Caco-2 (cell line): ENCODE measurements at places on chromosomes 1 and 21. TPM values are rescaled to one million over a fixed set of nuclear protein-coding genes. Genes with fewer than 3 reads are reported as not detected.
A peak's percentile ranks its signal among the peaks of the same experiment; 100 is the strongest.

DNA sequence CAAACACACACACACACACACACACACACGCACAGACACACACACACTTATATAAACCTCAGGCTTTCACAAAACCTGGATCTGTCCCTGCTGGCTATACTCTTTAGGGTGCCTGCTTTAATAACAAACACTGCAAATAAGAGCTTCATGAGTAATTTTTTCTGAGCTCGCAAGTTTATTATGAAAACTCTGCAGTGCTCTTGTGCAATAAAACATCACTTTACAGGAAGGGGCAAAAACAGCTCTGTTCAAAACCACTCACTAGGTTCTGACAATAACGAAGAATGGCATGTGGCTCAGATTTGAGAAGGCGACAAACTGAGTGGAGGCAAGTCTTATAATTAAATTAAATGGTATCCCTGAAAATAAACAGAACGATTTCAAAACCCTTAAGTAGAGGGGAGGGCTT is 42.6 kb upstream of the CTPS1 start:
- DNase-seq = no peak
- no peaks in the 10 kb centered on the region for H3K27me3 ChIP-seq
- H3K4me1 ChIP-seq = peaks cover 7% of the 10 kb centered on the region
- no peak overlapping the region for H3K27ac ChIP-seq
- H3K4me3 ChIP-seq = no peak overlapping the region

GRCh38 chr1:39136638-39137037 is 67.9 kb upstream of the MACF1 start:
- peaks cover 29% of the 10 kb centered on the region for H3K4me1 ChIP-seq
- H3K36me3 ChIP-seq = no peaks in the 10 kb centered on the region
- no peak for DNase-seq

DNA sequence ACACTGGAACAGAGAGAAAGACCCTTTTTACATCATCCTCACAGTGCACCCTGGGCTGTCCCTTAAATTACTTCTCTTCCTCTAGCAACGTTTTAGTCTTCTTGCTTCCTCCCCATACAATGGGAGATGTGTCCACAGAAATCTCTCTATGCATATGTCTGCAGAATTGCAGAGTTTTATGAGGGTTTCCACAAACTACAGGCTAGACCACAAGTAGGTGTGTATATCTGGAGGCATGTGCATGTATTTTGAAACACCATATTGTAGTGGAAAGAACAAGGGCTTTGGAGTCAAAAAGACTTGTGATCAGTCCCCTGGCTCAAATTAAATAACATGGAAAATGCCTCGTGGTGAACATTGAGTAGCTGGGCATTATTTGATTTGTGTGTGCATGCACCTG is 121.3 kb upstream of the IPO9 start:
- H3K4me3 ChIP-seq = no peak overlapping the region
- DNase-seq = no peak
- H3K27me3 ChIP-seq = no peaks in the 10 kb centered on the region
- H3K4me1 ChIP-seq = no peaks in the 10 kb centered on the region

- no peak overlapping the region for H3K4me3 ChIP-seq
- H3K36me3 ChIP-seq = no peaks in the 10 kb centered on the region
- no peak overlapping the region for H3K27ac ChIP-seq
- no peaks in the 10 kb centered on the region for H3K27me3 ChIP-seq
Observed at GRCh38 chr1:90879281-90879680, 142.6 kb downstream of the ZNF644 start.

DNA sequence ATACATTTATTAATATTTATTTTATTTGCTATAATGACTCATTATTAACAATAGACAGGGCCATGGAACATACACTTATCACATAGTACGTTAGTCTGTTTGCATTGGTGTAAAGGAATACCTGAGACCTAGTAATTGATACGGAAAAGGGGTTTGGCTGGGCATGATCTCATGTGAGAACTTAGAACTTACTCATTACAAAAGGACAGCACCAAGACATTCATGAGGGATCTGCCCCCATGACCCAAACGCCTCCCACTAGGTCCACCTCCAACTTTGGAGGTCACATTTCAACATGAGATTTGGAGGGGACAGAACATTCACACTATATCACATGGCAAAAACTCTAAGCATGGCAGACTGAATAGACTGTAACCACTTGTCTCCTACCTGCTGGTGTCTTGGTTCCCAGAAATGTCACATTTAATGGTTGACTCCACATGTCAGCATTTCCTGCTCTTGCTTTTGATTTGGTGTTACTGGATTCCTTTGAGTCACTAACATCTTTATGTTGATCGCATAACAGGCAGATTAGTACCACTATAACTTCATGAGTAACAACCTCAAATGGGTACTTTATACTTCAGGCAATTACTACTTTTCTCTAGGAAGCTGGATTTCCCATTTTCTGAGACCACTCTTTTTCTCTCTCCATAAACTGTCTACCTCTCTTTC is 3.5 kb upstream of the C1orf116 start:
- H3K4me1 ChIP-seq = peaks cover 33% of the 10 kb centered on the region
- DNase-seq = no peak
- no peaks in the 10 kb centered on the region for H3K36me3 ChIP-seq

GRCh38 chr1:28147264-28148094 is 29.0 kb downstream of the PTAFR start:
- H3K4me1 ChIP-seq = no peaks in the 10 kb centered on the region
- no peak overlapping the region for H3K27ac ChIP-seq
- no peak overlapping the region for H3K4me3 ChIP-seq
- H3K27me3 ChIP-seq = no peaks in the 10 kb centered on the region

DNA sequence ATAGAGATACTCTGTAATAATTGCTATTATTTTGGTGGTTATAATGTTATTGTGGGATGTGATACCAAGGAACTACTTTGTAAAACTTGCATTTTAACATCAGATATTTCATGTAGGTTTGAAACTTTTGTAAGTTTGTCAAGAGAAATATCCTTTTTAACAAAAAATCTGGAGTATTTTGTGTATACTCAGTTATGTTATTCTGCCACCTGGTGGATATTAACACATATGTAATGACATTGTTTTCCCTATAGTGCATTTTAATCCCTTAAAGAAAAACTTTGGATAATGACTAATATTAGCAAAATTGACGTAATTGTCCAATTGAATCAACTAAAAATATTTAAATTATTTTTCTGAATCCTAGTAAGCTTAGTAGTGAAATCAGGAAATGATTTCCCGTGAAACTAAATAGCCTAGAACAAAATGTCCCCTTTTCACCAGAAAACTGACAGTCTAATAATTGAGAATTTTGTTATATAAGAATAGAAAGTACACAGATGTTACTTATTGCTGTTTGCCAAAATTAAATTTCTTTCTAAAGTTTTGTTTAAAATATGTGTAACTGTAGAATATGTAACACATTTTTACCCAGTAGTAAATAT is 39.6 kb downstream of the KCTD3 start:
- peak overlapping the region; percentile 68 for H3K27ac ChIP-seq
- DNase-seq = no peak
- H3K36me3 ChIP-seq = no peaks in the 10 kb centered on the region
- H3K27me3 ChIP-seq = no peaks in the 10 kb centered on the region

DNA sequence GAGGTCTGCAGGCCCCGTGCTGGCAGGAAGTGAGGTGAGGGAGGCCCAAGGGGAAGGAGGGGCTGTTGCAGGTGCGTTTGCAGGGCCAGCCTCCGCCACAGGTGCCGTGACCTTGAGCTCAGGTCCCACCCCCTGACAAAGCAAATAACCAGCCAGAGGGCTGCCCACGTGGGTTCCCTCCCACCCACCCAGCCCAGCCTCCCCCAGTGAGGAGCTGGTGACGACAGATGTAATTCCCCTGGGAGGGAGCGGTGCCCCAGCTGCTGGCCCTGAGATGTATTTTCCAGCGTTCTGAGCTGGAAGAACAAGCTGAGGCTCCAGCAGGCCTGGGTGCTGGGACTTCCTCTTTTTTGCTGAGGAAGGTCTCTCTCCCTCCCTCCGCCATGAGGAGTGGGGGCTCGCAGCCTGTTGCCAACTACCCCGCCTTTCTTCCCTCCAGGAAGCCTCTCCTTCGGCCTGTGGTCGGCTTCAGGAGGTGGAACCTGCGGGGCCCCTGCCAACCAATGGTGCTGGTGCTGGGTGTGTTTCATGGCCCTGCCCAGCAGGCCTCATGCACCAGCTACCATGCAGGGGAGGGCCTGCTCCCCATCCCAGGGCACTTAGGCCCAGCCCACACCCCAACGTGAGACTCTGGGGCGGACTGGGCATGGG is 153.2 kb downstream of the PRDM16 start:
- DNase-seq = peak; percentile 48
- H3K27me3 ChIP-seq = no peaks in the 10 kb centered on the region
- H3K27ac ChIP-seq = no peak overlapping the region
- no peak overlapping the region for H3K4me3 ChIP-seq

GRCh38 chr1:42424201-42424600 is 31.6 kb downstream of the ZMYND12 start:
- no peaks in the 10 kb centered on the region for H3K27me3 ChIP-seq
- H3K4me3 ChIP-seq = no peak overlapping the region
- no peak for DNase-seq

DNA sequence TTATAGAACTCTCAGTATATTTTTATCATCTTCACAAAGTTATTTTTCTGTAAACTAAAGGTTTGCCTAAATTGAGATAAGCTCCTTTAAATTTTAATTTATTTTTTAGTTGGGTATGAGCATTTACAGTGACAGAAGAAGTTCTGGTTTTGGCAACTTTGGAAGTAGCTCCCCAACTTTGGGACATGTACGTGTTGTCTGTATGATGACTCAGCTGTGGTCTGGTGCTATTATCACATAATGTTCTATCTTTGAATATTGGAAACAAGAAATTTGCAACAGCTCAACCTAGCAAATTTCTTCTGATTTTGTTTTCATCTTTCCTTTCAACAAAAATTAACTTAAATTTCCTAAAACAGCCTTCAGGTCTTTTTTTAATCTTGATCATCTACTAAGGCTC is 46.6 kb upstream of the C1orf105 start:
- DNase-seq = no peak
- no peak overlapping the region for H3K27ac ChIP-seq
- H3K36me3 ChIP-seq = no peaks in the 10 kb centered on the region

DNA sequence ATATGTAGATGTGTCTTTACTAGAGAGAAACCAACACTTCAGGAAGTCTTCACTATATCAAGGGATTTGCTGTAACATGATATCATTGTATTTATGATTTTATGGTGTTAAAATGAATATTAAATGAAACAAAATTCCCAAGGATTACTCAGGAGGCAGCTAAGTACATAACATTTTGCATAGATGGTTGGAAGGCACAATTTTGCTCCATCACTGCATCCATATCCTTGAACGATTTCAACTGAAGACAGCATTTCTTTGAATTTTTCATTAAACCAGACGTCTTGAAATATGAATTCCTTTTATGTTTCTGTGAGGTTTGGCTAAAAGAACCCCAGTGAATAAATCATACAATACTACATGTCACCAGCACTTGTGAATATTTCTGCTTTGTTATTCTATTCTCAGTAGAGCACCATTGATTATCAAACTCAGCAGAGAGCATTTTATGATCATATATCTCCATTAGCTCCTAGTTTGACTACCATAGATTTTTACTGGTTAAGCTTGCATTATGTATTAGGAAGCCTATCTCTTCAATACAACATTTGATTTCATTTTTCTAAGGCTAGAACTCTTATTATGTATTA is 37.3 kb downstream of the SPATA17 start:
- no peak overlapping the region for H3K27ac ChIP-seq
- no peaks in the 10 kb centered on the region for H3K36me3 ChIP-seq
- H3K4me1 ChIP-seq = no peaks in the 10 kb centered on the region
- H3K4me3 ChIP-seq = no peak overlapping the region
- DNase-seq = no peak

DNA sequence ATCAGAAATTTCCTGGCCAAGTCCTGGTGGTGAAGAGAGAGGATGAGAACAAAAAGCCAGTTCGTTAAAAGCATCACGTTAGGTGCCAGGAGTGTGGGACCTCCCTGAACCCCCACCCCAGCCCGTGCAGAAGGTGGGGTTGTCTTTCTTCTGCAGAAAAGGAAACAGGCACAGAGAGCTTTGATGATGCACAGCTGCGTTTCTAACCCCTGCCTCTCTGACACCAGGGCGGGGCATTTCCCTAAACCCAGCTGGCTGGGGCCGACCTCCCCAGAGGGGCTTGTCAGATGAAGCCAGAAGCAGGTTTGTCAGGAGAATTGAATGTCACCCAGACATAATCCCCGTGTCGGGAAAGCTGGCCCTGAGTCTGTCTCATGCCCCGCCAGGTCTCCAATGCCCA is 189.3 kb upstream of the EDN2 start:
- H3K27ac ChIP-seq = no peak overlapping the region
- no peaks in the 10 kb centered on the region for H3K27me3 ChIP-seq
- no peak for DNase-seq
- peaks cover 11% of the 10 kb centered on the region for H3K4me1 ChIP-seq
- no peak overlapping the region for H3K4me3 ChIP-seq

GRCh38 chr21:36235058-36235582 is 78.5 kb downstream of the DOP1B start:
- H3K4me3 ChIP-seq = no peak overlapping the region
- H3K27me3 ChIP-seq = no peaks in the 10 kb centered on the region
- peaks cover 23% of the 10 kb centered on the region for H3K4me1 ChIP-seq
- peak overlapping the region; percentile 79 for H3K27ac ChIP-seq
- H3K36me3 ChIP-seq = no peaks in the 10 kb centered on the region

DNA sequence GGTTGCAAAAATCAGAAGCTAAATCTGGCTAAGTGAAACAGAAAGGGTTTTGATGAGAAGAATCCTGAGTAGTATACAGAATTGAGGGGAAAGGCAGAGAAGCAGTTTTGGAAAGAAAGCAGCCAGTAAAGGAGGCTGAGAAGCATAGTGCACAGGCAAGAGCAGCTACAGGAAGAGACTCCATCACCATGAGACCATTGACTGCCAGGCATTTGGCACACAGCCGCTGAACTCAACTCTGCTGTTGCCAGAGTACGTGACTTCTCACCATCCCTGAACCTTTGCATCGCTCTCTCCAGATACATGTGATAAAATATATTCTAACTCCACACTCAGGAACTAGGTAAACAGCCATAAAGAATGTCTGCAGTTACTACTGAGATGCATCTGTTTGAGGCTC is 128.3 kb upstream of the C1orf21 start:
- H3K4me1 ChIP-seq = no peaks in the 10 kb centered on the region
- H3K36me3 ChIP-seq = no peaks in the 10 kb centered on the region
- no peak overlapping the region for H3K4me3 ChIP-seq
- H3K27me3 ChIP-seq = no peaks in the 10 kb centered on the region

DNA sequence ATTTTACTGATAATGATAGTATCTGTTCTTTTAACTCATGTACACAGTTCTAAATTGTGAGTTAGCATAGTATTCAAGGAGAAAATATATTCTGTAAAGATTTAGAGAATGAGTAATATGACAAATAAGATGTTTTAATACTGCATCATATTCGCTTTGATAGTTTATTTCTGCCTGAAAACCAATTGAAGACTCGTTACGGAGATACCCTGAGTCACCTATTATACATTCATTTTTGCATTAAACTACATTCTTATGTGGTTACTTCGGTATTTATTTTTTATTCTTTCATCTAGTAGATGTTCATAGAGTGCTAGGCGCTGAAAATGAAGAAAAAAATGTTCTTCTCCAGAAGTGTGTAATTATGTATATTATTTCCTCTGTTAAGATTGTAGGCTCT is 5.3 kb downstream of the UHMK1 start:
- DNase-seq = no peak
- H3K4me3 ChIP-seq = no peak overlapping the region
- no peaks in the 10 kb centered on the region for H3K27me3 ChIP-seq
- H3K36me3 ChIP-seq = no peaks in the 10 kb centered on the region; the same call in 1 of the 2 replicates

The NUDT4B gene
- 0.70 TPM in 1 of 2 replicates, not detected in the other for total RNA-seq

The ESPN gene
- total RNA-seq = 14.9 and 16.3 TPM in 2 replicates

The WDR64 gene
- not detected in 2 replicates for total RNA-seq

The ARHGEF11 gene
- 45.5 and 47.3 TPM in 2 replicates for total RNA-seq

The TMEM82 gene
- total RNA-seq = 2.7 and 3.5 TPM in 2 replicates

The GPR153 gene
- total RNA-seq = 2.7 and 3.2 TPM in 2 replicates

The TMEM125 gene
- 22.8 and 25.9 TPM in 2 replicates for total RNA-seq

The UTS2 gene
- total RNA-seq = 10.8 and 15.0 TPM in 2 replicates

The NTMT2 gene
- not detected in 2 replicates for total RNA-seq

The CDC20 gene
- total RNA-seq = 123 and 125 TPM in 2 replicates

The LCE3E gene
- not detected in 2 replicates for total RNA-seq

The LEPROT gene
- 32.9 and 37.6 TPM in 2 replicates for total RNA-seq

The C4BPB gene
- 93.0 and 99.8 TPM in 2 replicates for total RNA-seq
